ENCODE measurements at places on chromosomes 11 and 22. TPM values are rescaled to one million over a fixed set of nuclear protein-coding genes. Genes with fewer than 3 reads are reported as not detected.
A peak's percentile ranks its signal among the peaks of the same experiment; 100 is the strongest.

DNA sequence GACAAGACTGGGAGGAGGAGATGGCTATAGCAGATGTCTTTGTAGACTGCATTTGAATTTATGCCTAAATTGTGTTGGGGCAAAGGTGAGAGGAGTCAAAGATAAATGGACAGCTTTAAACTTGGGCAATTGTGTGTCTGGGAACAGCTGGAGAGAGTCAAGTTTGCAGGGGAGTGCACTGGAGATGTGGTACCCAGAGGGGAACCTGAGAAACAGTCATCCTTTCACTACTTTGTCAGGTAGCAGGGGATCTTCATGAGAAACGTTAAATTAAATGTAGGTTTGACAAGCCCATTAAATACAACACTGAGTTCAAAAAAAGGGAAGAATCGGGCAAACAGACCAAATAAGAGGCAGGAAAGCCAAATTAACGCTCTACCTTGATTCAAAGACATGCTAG, 277.7 kb downstream of the OPCML start:
- H3K27ac ChIP-seq = no peak overlapping the region
- no peaks in the 10 kb centered on the region for H3K36me3 ChIP-seq
- DNase-seq = no peak
- H3K4me1 ChIP-seq = no peaks in the 10 kb centered on the region

- peaks cover 71% of the 10 kb centered on the region for H3K4me1 ChIP-seq
- H3K4me3 ChIP-seq = peak overlapping the region; percentile 78
- H3K27me3 ChIP-seq = no peaks in the 10 kb centered on the region
- DNase-seq = no peak
- H3K36me3 ChIP-seq = peaks cover 60% of the 10 kb centered on the region
- H3K27ac ChIP-seq = peak overlapping the region; percentile 94
Observed at GRCh38 chr11:12174128-12174476, 63.7 kb downstream of the MICAL2 start.

DNA sequence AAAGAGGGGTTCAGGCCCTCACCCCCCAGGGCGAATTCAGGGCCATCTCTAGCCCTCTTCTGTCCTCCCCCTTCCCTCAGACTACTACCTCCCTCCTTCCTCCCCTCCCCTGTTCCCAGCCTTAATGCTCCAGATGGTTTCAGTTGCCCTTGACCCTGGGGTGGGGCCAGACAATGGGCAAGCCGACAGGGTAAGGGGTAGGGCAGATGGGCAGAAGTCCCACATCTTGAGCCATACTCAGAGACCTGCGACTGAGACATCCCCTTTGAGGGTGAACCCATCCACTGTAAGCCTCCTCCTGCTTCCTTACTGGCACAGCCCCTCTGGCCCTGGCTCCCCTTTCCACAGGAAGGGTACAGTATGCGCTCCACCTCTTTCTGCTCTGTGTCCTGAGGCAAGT, 1.9 kb downstream of the RHBDD3 start:
- peak overlapping the region; percentile 99 for H3K4me3 ChIP-seq
- peaks cover 25% of the 10 kb centered on the region for H3K4me1 ChIP-seq
- H3K36me3 ChIP-seq = peaks cover 41% of the 10 kb centered on the region

RAPSN gene
- total RNA-seq = 0.42 TPM

DNA sequence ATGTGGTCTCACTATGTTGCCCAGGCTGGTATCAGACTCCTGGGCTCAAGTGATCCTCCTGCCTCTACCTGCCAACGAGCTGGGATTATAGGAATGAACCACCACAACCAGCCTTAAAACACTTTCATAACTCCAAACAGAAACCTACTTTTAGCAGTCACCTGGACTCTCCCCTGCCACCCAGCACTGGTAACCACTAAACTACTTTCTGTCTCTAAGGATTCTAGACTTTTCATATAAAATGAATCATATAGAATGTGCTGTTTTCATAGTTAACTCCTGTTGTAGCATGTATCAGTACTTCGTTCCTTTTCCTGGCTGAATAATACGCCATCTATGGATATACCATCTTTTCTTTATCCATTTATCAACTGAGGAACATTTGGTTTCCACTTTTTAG, 29.4 kb upstream of the PISD start:
- H3K4me3 ChIP-seq = no peak overlapping the region
- H3K27me3 ChIP-seq = no peaks in the 10 kb centered on the region
- H3K4me1 ChIP-seq = peaks cover 22% of the 10 kb centered on the region
- peaks cover 52% of the 10 kb centered on the region for H3K36me3 ChIP-seq
- DNase-seq = no peak
- peak overlapping the region; percentile 29 for H3K27ac ChIP-seq

FGF19 gene
- not detected for total RNA-seq
